Astrocyte of the hippocampus (primary cell): ENCODE measurements at places on chromosomes 6 and 20.
A peak's percentile ranks its signal among the peaks of the same experiment; 100 is the strongest.

DNA sequence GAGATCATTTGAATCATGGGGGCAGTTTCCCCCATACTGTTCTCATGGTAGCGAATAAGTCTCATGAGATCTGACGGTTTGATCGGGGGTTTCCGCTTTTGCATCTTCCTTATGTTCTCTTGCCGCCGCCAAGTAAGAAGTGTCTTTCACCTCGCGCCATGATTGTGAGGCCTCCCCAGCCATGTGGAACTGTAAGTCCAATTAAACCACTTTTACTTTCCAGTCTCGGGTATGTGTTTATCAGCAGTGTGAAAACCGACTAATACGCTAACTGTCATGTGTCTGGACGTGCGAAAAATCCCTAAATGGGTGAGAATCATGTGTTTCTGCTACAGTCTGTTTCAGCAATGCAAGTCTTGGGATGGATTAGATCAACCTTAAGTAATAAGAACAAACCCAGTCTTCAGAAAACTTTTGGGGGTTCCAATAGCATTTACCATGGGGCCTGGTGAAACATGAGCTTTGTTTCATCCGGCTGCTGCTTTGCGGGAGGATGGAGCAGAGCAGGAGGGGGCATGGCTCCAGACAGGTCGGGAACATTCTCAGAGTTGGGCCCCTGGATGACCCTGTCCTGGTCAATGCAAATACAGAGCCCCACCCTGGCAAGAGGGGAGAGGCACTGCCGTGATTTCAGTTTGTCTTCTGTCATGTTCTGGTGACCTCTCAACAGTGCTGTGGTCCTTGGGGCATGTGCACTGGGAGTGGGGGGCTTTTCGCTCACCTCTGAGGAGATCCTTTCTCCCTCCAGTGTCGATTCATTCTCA is 41.5 kb downstream of the CTCFL start:
- no peak for DNase-seq

GRCh38 chr6:19851241-19852089 is 14.3 kb downstream of the ID4 start:
- DNase-seq = peak; percentile 86

GRCh38 chr6:153328194-153328593 is 197.1 kb upstream of the RGS17 start:
- no peak for DNase-seq

GRCh38 chr20:57966620-57967019 is 256.8 kb upstream of the PMEPA1 start:
- DNase-seq = no peak

DNA sequence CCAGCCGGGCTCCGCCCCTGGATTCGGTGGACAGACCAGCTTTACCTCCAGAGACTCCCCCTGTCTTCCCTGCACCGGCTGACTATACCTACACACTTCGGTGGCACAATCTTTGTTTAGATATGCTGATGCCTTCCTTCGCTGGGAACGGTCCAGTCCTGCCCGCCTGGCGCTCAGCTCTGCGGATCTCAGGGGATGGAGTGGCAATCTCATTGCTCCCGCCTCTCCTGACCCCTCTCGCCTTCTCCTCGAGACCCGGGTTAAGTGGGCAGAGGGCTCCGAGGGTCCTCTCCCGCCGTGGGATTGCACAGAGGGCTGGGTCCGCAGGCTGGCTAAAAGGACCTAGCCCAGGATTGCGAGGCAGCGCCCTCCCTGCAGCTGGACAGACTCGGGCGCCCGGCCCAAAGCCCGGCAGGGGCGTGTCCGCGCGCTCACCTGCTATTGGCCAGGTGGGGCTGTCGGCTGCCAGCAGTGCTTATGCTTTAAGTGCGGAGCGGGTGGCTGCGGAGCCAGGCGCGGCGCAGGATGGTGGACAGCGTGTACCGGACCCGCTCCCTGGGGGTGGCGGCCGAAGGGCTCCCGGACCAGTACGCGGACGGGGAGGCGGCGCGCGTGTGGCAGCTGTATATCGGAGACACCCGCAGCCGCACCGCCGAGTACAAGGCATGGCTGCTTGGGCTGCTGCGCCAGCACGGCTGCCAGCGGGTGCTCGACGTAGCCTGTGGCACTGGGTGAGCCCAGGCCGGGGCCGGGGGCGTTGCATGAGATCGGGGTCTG is at the start of gene GNMT:
GNMT (plus strand) TSS at position 512 of the 777 bp plus-strand sequence; CDS start at position 526, 14 bp downstream.
- peak; percentile 73 for DNase-seq

GRCh38 chr20:49405696-49406095 is 76.8 kb downstream of the KCNB1 start:
- no peak for DNase-seq

GRCh38 chr6:31559606-31559957 is 12.2 kb downstream of the NFKBIL1 start:
- DNase-seq = no peak

DNA sequence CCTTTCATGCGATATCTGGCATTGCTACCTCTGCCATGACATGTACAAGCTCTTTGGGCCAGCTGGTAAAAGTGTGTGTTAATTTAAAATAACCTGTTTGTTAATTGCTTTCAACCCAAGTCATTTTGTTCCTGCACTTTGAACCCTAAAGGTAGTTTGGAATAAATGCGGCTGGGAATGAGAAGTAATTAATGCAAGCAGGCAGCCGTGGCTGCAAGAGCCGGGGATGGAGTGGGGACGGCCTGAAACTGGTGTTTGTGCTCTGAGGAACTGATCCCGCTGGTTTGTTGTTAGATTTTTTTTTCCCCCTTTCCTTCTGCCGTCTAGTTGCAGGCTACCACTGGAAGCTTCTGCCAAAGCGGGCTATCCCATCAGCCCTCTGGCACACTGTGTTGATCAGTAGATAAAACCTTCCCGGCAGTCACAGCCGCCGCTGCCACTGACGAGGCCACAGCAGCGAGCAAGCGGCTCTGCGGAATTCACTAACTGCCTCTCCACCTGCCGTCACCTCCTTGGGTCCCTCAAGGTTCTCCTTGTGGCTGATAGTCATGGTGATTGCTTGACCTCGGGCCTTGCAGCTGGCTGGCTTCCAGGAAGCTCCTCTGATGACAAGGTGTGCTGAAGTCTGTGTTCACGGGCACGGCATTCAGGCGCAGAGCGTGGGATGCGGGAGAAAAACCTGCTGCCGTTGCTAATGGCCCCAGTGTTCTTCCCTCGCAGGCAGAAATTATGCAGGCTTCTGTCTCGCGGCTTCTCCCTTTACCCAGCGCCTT is 315.9 kb downstream of the TFAP2A start:
- DNase-seq = peak; percentile 11

- no peak for DNase-seq
Observed at GRCh38 chr20:37649017-37649416, 44.8 kb upstream of the CTNNBL1 start.

GRCh38 chr6:163984124-163984936 is 569.8 kb downstream of the QKI start:
- peak; percentile 70 for DNase-seq

GRCh38 chr6:133432021-133432989 is 191.1 kb downstream of the EYA4 start:
- DNase-seq = no peak

DNA sequence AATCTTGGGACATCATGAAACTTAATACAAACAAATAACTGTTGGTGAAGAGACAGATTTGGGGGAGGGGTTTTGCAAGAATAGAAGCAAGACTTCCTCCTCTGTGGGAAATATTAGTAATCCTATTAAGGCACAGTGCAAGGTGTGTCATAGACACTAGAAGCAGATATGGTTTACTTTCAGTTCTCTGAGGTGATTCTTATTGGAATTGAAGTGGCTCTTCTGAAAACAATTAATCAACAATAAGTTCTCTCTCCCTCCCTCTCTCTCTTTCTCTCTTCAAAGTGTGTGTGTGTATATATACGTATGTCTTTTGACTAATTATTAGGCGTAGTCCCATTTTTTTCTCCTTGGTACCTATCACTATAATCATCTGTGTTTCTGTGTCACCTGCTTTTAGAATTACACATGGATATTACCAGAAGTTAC is 99.8 kb downstream of the HIVEP2 start:
- no peak for DNase-seq
